Calu3 (cell line): ENCODE measurements at places on chromosomes 4 and X. TPM values are rescaled to one million over a fixed set of nuclear protein-coding genes. Genes with fewer than 3 reads are reported as not detected.

The HMGN5 gene
- 13.0 and 14.4 TPM in 2 replicates for total RNA-seq

The IGSF1 gene
- total RNA-seq: not detected in 2 replicates

The SSX7 gene
- total RNA-seq: not detected in 2 replicates

The TLR1 gene
- total RNA-seq: 1.1 and 1.3 TPM in 2 replicates

The CABS1 gene
- not detected in 2 replicates for total RNA-seq

The NUDT10 gene
- not detected in 2 replicates for total RNA-seq

The EVC2 gene
- total RNA-seq: not detected in 2 replicates

The COL4A5 gene
- total RNA-seq: 19.8 and 23.1 TPM in 2 replicates

The PAGE2B gene
- total RNA-seq: not detected in 2 replicates

The TLR2 gene
- 7.0 and 10.8 TPM in 2 replicates for total RNA-seq

The RRH gene
- total RNA-seq: 0.33 and 0.34 TPM in 2 replicates

The ADH1C gene
- 5.8 and 7.9 TPM in 2 replicates for total RNA-seq

The DMRTC1B gene
- total RNA-seq: not detected in 2 replicates

The SOD3 gene
- 26.2 and 33.7 TPM in 2 replicates for total RNA-seq

The NPY2R gene
- total RNA-seq: not detected in 2 replicates

The PPP2R2C gene
- total RNA-seq: 9.4 and 9.8 TPM in 2 replicates

The CXCL3 gene
- total RNA-seq: 80.8 and 153 TPM in 2 replicates

The MTMR8 gene
- 3.0 and 3.2 TPM in 2 replicates for total RNA-seq

The APBB2 gene
- total RNA-seq: 15.5 and 17.7 TPM in 2 replicates

The PSAPL1 gene
- total RNA-seq: not detected in 2 replicates

The SERTM2 gene
- not detected in 2 replicates for total RNA-seq

The HSPA4L gene
- 16.4 and 17.8 TPM in 2 replicates for total RNA-seq

The RASL11B gene
- 0.42 and 0.64 TPM in 2 replicates for total RNA-seq

The SPON2 gene
- 2.2 and 2.4 TPM in 2 replicates for total RNA-seq

The HSD17B13 gene
- total RNA-seq: not detected in 2 replicates

The CD38 gene
- total RNA-seq: 3.4 and 9.4 TPM in 2 replicates

The ALAS2 gene
- not detected in 2 replicates for total RNA-seq

The CCKAR gene
- total RNA-seq: not detected in 2 replicates

The METTL14 gene
- 26.1 and 36.4 TPM in 2 replicates for total RNA-seq

The SSX5 gene
- total RNA-seq: not detected in 2 replicates

The BGN gene
- not detected in 2 replicates for total RNA-seq

The PPM1K gene
- 15.3 and 29.3 TPM in 2 replicates for total RNA-seq

The DOK7 gene
- total RNA-seq: 2.7 and 3.3 TPM in 2 replicates
